T-cell (primary cell): ENCODE measurements at places on chromosomes 4 and X.

- no peak for DNase-seq
Observed at GRCh38 chr4:3656416-3657356, 109.5 kb upstream of the ADRA2C start.

- no peak for DNase-seq
Observed at GRCh38 chrX:132209527-132209926, 9.7 kb downstream of the RAP2C start.

DNA sequence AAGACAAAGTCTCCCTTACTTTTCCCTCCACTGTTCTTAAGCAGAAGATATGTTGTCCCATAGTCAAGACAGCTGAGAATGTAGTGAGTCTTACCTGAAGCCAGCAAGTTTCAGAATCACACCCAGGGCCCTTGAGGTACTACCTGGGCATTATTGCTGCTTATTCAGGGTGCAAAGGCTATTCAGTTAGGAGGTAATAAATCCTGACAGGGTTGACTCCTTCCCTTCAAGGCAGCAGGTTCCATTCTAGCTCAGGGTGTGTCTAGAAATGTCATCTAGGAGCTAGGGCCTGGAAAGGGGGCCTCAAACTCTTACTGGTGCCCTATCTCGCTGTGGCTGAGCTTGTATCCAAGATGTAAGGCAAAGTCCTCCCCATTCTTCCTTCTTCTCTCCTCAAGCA, 259.0 kb downstream of the FAT4 start:
- DNase-seq = no peak

DNA sequence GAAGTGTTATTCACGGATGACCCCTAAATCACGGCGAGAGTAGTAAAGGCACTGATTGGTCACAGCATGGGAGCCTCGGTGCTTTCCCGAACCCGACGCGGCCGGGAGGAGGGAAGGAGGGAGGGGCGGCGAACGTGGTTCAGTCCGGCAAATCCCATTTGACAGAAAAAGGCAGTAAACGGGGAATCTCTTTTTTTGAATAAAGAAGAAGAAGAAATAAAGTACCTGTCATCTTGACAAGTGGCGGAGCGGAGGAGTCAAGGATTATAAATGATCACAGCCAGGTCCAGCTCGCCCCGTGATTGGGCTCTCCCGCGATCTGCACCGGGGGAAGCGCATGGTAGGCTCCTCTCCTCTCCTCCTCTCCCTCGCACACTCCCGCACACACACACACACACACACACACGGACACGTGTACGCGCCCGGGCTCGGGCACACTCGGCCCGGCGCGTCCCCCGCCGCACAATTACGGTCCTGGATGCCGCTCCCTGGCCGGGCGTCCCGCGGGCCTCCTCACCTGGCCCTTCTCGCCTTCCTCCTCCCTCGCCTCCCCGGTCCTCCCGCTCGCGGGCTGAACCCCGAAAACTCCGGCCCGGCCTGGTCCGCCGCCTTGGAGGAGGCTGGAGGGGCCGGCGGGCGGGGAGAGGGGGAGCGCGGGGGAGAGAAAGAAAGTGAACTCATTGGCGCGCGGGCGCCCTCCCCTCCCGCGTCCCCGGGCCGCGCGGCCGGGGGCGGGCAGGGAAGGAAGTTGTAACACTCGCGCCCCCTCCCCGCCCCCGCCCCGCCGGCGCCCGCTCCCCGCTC, 99.2 kb upstream of the TENM3 start:
- DNase-seq = no peak

GRCh38 chrX:41711021-41711667, 12.8 kb upstream of the GPR82 start:
- no peak for DNase-seq

DNA sequence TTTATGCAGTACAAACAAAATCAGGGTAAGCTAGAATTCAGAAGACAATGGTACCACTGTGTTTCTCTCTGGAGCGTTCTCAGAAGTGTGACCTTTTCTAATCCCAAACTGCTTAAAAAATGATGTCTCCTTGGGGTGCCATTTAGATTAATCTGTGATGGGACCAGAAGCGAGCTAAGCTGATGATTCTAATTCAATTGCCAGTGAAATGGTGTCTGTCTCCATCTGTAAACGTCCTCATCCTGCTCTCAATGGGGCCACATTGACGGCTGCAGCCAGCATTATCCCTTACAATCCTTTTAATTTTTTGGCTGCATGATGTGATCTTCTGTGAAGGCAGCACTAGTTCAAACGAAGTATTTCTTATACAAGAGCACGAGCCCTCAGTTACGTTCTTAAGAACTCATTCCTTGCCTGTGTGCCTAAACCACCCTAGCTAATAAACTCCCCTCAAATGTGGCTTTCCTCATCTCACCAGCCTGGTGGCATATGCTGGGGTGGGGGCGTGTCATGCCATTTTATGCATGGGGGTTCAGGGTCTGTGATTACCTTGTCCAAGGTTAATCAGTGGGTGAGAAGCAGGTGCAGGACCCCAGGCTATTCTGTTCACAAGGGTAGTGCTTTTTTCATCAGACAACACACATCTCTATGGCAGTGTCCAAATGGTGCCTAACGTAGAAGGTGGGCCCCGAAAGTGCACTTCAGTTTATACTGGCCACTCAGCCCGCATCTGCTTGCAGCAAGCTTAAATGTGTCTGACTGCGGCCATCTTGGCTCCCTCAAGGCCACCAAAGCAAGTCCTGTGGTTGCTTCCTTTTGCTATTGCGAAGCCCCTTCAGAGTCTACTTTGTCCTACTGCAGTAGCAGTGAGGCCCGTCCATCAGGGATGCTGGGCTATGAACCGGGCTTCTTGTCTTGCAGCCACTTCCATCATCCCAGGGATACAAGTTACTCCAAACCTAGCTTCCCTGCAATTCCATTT, 45.7 kb upstream of the SLC2A9 start:
- DNase-seq = no peak

GRCh38 chr4:126627255-126627654, 1005.5 kb upstream of the INTU start:
- no peak for DNase-seq

GRCh38 chr4:5921981-5922380, 29.1 kb upstream of the CRMP1 start:
- no peak for DNase-seq

DNA sequence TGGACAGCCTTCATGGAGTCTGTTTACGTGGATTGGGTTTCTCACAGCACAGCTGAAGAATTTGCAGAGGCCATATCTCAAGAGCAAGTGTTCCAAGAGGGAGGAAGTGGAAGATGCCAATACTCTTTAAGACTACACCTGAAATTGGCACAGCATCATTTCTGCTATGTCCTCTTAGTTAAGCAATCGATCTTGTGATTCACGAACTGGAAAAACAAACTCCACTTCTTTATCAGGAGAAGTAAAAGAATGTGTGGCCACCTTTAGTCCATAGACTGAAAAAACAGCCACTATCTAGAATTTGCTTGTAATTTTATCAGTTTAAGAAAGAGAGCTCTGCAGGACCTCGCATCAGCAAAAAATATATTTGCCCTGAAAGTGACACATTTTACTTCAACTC, 473.1 kb upstream of the ATOH1 start:
- DNase-seq = no peak

DNA sequence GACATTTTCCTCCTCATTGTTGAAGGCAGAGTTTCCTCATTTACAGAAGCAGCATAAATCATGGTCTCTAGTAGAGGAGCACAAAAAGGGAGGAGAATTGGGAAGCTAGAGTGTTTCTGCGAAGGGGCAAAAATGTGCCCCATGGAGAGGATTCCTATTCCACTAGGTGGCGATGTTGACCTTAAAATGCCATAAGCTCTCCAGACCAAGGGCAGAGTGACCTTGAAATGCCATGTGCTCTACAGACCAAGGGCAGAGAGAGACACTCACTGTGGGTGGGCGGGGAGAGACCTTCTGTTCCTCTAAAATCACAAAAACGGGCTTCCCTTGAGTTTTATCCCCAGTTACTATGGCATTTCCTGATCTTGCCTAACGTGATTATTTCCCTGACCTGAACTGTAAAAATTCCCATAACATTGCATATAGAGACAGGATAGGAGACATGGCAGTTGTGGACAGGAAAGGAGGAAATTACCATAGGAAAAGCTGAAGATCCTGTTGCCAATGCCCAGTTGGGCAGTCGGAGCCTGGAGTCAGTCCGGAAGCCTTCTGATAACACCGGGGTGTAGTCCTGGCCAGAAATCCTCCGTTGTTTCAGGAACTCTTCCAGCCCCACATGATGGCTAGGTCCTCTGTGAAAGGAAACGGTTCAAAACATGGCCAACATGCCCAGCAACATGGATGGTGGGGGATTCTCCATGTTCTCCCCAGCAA, 567.7 kb downstream of the MAGEB5 start:
- DNase-seq = no peak

- DNase-seq = no peak
Observed at GRCh38 chrX:68060506-68061205, 372.6 kb downstream of the OPHN1 start.

GRCh38 chr4:141080668-141081067, 52.6 kb downstream of the RNF150 start:
- DNase-seq = no peak
